ENCODE measurements at places on chromosomes 6 and 20. TPM values are rescaled to one million over a fixed set of nuclear protein-coding genes. Genes with fewer than 3 reads are reported as not detected.

GRCh38 chr6:56437171-56437900, 190.0 kb upstream of the COL21A1 start:
- H3K4me1 ChIP-seq: no peaks in the 10 kb centered on the region
- no peak for DNase-seq
- no peak overlapping the region for H3K4me3 ChIP-seq
- no peaks in the 10 kb centered on the region for H3K27me3 ChIP-seq

The SLC22A3 gene
- not detected for total RNA-seq

The LRRN4 gene
- not detected for total RNA-seq

DNA sequence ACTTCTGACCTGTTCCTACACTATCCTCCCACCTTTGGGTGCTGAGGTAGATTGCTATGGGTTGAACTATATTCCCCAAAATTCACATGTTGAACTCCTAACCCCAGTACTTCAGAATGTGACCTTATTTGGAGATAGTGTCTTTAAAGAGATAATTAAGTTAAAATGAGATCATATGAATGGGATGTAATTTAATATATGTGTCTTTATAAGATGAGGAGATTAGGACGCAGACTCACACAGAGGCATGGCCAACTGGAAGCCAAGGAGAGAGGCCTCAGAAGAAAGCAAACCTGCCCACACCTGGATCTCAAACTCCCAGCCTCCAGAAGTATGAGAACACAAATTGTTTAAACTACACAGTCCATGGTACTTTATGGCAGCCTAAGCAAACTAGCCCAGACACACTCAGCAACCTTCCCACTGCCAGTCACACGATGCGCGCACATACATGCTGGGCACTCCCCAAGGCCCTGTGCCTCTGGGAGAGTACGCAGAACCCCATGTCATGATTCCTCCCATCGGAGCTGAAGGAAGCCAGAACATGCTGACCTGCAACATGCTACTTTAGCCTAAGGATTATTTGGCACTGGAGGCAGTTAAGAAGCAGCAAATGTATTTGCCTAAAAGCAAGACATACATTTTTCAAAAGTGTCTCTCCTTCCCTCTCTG, 8.9 kb upstream of the SLC22A1 start:
- H3K4me3 ChIP-seq: no peak overlapping the region
- no peaks in the 10 kb centered on the region for H3K36me3 ChIP-seq
- no peaks in the 10 kb centered on the region for H3K27me3 ChIP-seq
- H3K27ac ChIP-seq: no peak overlapping the region
- no peaks in the 10 kb centered on the region for H3K4me1 ChIP-seq

The C6orf132 gene
- total RNA-seq: 0.15 TPM

GRCh38 chr6:170227521-170227983, 63.3 kb downstream of the DLL1 start:
- H3K36me3 ChIP-seq: no peaks in the 10 kb centered on the region
- no peak overlapping the region for H3K4me3 ChIP-seq
- DNase-seq: no peak

The PDYN gene
- total RNA-seq: not detected

The TRIM31 gene
- not detected for total RNA-seq

The CDH26 gene
- total RNA-seq: 0.63 TPM

Measured in CD8-positive, alpha-beta memory T cell (primary cell).